ENCODE measurements at places on chromosomes 7 and 10. TPM values are rescaled to one million over a fixed set of nuclear protein-coding genes. Genes with fewer than 3 reads are reported as not detected.

The FGL2 gene
- under 0.01 TPM for total RNA-seq

The ANKIB1 gene
- 49.3 TPM for total RNA-seq

The FIS1 gene
- 200 TPM for total RNA-seq

The NPC1L1 gene
- total RNA-seq = not detected

The USP6NL gene
- total RNA-seq = 29.6 TPM

The CTNNA3 gene
- total RNA-seq = 0.29 TPM

The SVOPL gene
- not detected for total RNA-seq

The RSPH10B gene
- total RNA-seq = not detected
